ENCODE measurements at places on chromosomes 2 and 18.

DNA sequence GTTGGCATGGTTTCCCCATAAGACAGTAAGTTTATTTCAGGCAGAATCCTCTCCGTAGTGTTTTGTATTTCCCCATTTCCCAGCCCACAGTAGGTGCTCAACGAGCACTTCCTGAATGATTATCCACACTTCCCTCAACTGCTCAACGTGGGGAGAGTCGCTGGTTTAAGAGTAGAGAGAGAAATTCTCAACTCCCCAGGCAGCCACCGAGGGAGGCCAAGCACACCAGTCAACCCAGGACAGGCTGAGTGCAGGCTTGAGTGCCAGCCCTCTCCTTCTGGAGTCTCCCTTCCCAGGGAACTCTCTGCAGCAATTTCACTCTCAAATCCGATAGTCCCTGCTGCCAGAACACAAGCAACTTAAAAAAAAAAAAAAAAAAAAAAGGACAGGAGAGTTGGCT is 92.0 kb upstream of the LMAN1 start:
- no peak for DNase-seq

GRCh38 chr2:172562298-172562697 is 6.4 kb downstream of the PDK1 start:
- no peak for DNase-seq

- no peak for DNase-seq
These were observed 34.5 kb downstream of the HS1BP3 start for GRCh38 chr2:20616341-20616871.

GRCh38 chr2:21836261-21836660 is 712.5 kb downstream of the TDRD15 start:
- DNase-seq: no peak

DNA sequence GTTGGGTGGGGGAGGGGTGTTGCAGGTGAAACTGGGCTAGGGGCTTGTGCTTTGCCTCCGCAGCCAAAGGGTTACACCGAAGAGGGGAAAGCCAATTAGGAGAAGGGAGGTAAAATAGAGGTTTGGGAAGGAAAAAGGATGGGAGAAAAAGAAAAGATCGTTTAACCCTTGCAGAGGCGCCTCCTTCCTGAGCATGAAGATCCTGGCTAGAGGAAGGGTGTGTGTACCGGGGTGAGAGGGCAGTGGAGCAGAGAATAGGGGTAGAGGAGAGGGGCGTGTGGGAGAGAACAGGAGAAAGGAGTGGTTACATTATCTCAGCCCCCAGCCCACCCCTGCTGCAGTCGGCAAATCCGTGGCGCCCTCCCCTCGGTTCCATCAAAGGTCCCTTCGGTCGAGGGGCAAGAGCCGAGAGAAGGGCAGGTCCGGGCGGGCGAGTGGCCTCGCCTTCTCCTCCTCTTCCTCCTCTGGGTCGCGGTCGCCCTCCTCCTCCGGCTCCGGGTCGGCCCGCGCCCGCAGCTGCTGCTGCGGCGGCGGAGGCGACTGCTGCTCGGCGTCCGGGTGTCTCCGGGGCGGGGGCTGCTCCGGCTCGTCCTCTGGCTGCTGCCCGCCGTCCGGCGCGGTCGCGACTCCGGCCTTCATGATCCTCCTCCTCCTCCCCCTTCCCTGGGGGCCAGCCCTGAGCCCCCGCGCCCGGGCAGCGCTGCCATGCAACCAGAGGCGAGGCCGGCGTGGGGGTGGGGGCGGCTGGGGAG is 1.1 kb downstream of the MARCHF4 start:
- no peak for DNase-seq

DNA sequence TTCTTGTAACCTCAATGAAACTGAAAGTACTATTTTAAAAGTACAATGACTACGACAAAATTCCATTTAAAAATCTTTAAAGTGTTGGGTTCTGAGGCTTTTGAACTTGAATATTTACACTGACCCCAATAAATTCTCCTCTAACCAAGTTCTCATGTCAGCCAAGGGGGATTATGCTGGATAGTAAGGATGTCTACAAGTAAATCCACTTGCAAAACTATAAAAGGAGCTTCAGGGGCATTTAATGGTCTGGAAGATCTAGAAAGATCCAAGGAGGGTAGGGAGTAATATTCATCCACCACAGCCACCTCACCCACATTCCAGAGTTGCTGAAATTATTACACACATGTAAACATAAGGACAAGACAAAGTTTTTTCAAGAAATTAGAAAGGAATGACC is 81.8 kb downstream of the ST6GAL2 start:
- DNase-seq: no peak

DNA sequence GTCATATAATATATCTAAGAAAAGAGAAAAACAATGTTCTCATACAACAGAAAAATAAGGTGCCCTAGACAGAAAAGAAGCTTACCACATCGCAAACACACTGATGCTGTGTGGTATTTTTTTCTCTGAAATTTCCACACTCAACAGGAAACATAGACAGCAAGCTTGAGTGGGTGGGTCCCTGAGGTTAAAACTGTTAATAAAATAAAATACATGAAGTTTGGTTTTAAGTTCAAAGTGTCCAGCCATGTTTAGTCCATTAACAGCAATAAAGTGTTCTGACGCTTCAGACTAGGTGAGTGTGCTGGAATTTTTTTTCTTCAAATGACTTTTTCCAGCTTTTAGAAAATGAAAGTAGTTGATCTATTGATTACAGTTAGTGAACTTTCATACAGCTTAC is 83.3 kb upstream of the EPB41L5 start:
- no peak for DNase-seq

DNA sequence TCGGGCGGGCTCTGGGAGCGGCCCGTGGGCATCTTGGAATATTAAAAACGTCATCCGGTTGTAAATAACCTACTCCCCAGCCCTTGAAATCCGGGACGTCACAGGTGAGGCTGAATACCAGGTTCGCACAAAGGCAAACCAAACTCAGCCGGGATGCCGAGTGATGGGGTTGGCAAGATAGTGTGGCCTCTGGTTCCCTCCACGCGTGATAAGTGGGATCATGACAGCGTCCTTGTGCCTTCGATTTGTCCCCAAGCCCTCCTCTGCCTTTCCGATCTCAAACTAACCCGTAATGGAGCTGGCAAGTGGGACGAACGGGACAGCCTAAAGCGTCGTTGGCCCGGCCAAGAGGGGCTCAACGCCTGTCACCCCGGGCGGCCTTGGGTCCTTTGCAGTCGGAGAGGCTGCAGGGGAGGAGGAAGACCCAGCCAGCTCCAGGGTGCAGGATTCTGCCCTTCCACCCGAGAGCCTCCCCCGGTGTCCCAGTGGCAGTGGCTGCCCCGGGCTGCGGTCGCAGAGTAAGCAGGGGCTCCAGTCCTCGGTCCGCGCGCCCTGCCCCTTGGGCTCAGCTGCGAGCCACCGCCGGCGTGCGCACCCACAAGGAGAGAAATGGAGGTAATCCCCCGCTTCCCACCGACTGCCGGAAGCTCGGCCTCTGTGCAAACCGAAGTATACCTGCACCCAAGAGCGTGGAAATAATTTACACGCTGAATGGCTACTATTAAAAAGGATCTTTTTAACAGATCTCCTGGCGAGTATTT is 13.4 kb upstream of the PAX3 start:
- no peak for DNase-seq

DNA sequence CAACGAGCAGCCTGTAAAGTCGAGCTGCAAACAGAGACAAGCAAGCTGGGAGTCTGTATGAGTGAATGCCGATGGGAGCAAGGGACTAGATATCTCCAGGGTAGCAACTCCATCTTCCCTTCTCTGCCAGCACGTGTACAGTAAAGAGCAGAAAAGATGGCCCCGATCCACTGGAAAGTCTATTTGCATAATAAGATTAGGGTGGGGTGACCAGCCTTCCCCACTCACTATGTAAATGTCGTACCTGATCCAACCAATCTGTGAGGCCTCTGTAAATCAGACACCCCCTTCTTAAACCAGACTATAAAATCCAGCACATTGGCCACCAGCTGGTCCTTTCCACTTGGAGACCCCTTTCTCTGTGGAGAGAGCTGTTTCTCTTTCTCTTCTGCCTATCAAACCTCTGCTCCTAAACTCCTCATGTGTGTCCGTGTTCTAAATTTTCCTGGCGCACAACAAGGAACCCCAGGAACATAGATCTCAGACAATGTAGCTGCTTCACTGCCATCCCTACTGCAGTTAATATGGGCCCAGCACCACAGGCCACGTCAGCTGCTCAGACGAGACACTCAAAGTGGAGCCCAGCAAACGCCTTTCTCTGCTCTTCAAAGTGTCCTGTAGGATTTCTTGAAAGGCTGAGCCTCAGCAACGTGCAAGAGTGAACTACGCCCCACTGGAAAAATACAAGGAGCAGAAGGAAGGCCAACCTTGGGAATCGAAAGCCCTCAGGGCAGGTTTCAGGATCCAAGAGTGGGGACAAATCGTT is 26.1 kb downstream of the DIPK1C start:
- DNase-seq: no peak

DNA sequence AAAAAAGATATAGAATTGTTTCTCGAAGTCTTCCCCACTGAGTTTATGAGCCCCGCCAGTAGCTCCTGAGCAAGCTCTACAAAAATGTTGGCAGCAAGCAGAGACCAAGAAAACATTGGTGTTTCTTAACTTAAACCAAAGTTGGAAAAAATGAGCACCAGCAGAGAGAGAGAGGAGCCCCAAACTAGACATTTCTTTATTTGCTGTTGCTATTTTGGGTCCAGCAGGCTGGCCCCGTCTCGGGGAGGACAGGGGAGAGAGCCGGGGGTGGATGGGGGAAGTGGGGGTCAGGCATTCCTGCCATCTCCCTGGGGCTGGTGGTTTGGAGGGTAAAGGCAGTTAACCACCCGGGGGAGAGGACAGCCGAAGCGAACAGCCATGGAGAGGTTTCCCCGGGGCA is 113.0 kb downstream of the DYSF start:
- DNase-seq: no peak

DNA sequence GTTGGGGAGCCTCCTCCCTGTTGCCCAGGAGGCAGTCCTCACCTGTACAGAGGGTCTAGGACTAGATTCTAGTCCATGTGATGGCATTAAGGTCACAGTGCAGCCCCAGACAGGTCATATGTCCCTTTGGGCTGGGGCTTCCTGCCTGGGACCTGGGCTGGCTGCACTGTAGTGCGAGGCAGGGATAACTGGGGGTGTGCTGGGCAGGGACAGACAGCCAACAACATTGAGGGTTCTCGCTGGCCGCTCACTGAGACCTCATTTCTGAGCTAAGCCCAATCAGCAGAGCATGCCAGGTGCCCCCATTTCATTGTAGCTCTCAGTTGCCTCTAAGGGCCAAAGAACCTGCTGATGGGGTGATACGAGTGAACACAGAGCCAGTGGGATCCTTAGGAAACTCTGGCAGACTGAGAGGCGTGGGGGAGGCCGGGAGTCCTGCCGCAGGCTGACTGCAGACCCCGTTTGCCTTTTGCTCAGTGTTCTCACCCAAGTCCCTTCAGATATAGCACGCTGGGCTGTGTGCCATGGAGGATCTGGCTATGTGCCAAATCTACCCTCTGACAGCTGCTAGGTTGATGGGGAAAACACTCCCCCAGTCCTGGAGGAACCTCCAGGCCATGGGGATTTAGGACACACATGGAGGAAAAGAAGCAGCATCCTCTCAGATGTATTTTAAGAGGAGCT is 51.9 kb downstream of the DYSF start:
- no peak for DNase-seq

GRCh38 chr2:128160616-128161275 is 69.7 kb downstream of the UGGT1 start:
- DNase-seq: no peak

GRCh38 chr2:74893332-74893731 is 59.4 kb downstream of the HK2 start:
- peak; percentile 56 for DNase-seq

DNA sequence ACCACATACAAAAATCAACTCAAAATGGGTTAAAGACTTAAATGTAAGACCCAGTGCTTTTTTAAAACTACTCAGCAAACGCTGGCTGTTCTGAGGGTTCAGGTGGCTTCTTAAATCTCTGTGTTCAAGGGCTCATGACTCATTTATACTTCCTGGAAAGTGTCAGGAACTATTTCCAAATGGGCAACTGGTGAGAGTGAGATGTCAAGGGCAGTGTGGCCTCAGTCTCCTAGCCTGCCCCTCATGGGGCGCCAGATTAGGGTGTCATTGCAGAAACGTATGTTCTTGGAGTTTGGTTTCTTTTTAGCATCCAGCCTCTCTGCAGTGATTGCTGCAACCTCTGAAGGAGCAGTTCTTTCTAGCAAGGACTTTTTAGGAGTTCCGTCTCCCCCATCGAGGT is 485.4 kb downstream of the TNS1 start:
- DNase-seq: no peak

DNA sequence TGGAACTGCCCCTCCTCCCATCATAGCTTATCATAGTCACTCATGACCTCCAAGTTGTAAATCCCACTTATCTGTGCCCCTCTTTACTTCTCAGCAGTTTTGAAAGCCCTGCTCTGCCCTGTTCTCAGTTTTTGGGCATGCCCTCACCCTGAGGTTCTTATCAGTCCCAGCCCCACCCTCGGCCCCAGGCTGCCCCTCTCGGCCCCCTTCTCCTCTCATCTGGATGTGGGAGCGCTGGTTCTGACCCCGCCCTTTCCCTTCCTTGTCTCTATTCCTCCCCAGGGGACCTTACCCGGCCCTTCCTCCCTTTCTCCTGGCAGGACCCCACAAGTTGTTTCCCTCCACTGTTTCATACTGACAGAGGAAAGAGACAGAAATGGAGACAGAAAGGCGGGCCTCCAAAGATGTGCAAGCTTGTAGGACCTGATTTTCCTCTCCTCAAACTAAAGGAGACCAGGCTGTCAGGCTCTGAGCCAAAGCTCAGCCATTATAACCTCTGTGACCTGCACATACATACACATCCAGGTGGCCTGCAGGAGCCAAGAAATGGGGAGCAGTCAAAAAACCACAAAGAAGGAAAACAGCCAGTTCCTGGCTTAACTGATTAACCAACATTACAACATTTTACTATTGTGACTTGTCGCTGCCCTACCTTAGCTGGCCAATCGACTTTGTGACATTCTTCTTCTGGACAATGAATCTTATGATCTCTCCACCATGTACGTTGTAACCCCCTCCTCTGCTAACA is 171.0 kb upstream of the HS6ST1 start:
- DNase-seq: no peak

DNA sequence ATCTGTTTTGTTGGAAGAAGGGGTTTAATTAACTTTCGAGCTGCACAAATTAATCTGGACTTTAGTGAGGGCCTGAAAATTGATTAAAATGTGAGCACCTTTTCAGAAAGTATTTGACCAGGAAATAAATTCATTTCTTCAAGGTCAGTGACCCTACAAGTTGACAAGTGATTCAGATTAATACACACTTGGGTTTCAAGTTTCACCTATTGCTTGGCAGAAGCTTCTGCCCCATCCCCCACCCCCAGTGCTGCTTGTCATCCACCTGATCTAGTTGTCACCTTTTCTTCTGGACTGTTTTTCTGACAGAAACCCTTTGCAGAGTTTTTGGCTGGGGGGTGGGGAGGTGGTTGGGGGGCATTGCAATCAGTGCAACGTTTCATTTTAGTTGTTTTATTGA is 46.2 kb downstream of the RPRM start:
- DNase-seq: no peak

DNA sequence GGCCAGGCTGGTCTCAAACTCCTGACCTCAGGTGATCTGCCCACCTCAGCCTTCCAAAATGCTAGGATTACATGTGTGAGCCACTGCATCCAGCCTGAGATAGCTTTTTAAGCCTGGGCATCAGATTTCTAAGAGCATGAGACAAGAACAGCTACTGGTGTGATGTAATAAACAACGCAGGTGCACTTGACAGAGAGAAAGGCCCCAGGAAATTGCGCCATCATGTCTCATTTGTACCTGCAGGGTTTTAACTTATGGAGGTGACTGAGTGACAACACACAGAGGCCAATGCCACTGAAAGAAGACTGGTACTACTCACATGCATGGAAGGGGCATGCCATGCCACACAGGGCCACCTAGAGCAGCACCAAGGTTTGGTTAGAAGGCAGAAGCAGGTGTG is 209.4 kb downstream of the SP3 start:
- DNase-seq: no peak

Data from RWPE1 (cell line).